ENCODE measurements at places on chromosomes 12 and 14.

GRCh38 chr14:49816844-49817243 is 35.7 kb downstream of the NEMF start:
- DNase-seq: no peak

DNA sequence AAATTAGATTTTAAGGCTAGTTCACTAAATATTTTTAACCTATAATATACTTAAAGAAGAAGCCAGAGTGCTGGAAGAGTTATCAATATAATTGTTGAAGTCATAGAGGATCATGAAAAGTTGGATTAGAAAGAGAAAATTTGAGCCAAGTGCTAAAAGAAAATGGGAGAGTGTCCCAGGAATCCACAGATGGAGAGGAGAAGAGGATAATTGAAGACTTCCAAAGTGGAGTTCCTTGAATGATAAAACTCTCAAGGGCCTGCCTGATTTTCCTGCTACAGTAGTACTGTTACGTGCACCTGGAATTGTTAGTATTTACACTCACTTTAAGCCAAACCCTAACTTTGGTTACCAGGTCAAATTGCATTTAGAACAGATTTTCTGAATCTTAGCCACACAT is 113.2 kb downstream of the MSRB3 start:
- no peak for DNase-seq

GRCh38 chr12:116977465-116978380 is 67.0 kb downstream of the FBXW8 start:
- no peak for DNase-seq

- no peak for DNase-seq
Measured at GRCh38 chr12:64522316-64522715, 70.4 kb downstream of the TBK1 start.

DNA sequence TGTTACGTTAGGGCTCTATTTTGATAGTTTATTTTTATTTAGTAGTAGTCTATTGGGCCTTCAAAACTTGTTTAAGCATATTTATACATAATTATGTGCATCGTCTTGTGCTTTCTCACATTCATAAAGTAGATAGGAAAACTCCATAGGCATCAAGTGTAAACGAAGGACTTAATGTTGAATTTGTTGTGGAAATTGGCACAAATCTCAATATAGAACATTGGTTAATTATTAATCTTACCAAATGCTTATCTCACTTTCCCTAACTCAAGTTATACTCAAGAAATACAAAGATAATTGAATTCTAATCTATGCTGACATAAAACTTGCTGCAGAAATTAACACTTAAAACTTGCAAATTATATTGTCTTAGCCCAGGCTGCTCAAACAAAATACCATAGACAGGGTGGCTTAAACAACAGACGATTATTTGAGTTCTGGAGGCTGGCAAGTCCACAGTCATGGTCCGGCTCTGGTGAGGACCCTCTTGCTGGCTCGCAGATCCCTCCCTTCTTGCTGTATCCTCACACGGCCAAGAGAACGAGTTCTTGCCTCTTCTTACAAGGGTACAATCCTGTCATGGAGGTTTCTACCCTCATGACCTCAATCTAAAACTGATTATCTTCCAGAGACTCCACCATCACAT is 18.8 kb downstream of the STYX start:
- DNase-seq: no peak

- DNase-seq: no peak
Measured at GRCh38 chr14:100692859-100693558, 33.7 kb upstream of the DLK1 start.

DNA sequence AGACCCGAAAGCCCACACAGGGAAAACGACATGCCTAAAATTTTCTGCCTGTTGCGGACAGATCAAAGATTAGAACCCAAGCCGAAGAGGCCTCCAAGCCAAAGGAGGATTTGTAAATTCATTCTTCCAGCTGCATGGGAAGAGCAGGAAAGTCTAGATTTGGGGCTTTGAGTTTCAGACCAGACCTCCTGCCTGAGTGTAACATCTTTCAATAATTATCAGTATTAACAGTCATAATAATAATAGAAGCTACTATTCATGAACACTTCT is 1.7 kb upstream of the HSPB8 start:
- no peak for DNase-seq

- no peak for DNase-seq
Measured at GRCh38 chr12:132554845-132555630, 55.3 kb downstream of the LRCOL1 start.
